ENCODE measurements at places on chromosomes 4 and X.

- no peak for DNase-seq
These were observed 36.5 kb downstream of the INPP4B start for GRCh38 chr4:142809559-142809958.

GRCh38 chrX:140608111-140608510 lies 101.4 kb upstream of the LINC00632 start:
- DNase-seq: no peak

DNA sequence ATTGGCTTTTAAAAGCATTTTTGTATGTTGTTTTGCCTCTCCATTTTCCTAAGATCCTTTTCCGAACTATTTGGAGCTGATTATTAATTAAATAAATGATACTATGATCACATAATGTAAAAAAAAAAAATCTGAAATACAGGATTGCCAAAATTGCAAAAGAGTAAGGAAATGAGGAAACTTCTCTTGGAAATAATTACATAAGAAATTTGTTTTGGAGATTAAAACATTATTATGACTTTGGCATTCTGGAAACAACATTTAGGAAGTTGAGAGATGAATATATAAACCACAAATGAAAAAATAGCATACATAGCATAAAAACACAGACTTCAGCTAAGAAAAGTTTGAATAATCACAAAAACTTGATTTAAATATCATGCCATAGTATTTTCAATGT lies 33.5 kb downstream of the PF4 start:
- DNase-seq: no peak

DNA sequence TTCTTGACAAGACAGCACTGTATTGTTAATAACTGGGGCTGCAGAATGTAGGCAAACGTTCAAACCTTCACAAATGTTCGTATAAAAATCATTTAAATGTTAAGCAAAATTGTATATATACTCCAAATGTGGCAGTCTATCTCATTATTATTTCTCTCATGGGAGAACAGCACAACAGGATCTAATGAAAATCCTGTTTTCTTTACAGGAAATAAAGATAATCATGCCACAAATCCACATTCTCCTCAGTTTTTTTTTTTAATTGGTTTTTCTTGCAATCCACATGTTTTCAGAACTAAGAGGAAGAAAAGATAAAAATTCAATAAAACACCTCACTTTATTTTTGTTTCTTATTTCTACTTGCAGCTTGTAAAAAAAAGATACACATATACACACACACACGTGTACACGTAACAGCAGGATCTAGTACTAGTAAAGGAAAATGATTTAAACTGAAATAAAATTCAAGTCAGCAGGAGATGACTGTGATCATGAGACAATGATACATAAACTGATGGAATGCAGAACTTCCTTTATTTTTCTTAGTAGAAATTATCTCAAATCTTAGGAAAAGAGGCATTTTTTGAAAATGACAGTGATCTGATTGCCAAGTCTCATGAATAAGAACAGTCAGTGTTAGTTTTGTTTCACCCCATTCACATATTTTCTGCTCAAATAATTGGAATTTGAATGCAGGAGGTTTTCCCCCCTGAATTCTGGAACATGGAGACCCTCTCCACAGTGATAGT lies 11.3 kb downstream of the APBB2 start:
- no peak for DNase-seq

- DNase-seq: no peak
These were observed 10.8 kb downstream of the LRP2BP start for GRCh38 chr4:185384930-185385331.

- DNase-seq: no peak
These were observed 73.0 kb upstream of the PJA1 start for GRCh38 chrX:69238114-69238886.

GRCh38 chrX:100593126-100593525 lies 8.4 kb downstream of the TNMD start:
- DNase-seq: no peak

GRCh38 chr4:70488748-70489147 lies 16.8 kb downstream of the MUC7 start:
- no peak for DNase-seq

- DNase-seq: peak; percentile 14
These were observed 274.7 kb upstream of the FGF13 start for GRCh38 chrX:138986235-138986634.

DNA sequence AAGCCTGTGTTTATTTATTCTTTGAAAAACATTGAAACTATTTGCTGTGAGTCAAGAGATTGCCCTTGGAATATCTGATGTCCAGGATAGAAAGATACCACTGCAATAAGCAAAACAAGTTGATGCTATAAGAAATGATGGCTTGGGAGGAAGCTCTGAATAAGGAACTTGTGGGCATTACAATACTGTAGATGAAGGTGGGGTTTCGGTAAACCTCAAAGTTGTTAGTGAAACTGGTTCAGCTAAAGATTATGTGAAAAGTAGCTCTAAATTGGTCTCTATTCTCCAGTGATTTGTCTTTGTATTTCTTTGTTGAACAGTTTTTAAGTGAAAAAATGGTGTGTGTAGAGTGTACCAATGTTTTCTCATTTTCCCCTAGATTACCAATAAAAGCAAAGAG lies 128.7 kb downstream of the AKAP4 start:
- no peak for DNase-seq

- DNase-seq: no peak
These were observed 3.4 kb downstream of the SPATA4 start for GRCh38 chr4:176191974-176192373.

GRCh38 chr4:95601356-95601755 lies 52.6 kb upstream of the UNC5C start:
- DNase-seq: no peak

DNA sequence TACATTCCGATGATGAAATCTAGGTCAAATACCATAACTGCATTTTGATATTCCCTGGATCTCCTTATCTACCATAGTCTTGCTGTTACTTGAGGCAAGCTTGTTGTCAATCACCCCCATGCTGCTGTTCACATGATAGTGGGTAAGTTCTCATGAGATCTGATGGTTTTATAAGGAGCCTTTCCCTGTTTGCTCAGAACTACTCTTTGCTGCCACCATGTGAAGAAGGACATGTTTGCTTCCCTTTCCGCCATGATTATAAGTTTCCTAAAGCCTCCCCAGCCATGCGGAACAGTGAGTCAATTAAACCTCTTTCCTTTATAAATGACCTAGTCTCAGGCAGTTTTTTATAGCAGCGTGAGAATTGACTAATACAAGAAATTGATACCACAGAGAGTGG lies 432.0 kb downstream of the GLUD2 start:
- DNase-seq: no peak

GRCh38 chrX:39065051-39065871 lies 264.0 kb downstream of the MID1IP1 start:
- peak; percentile 76 for DNase-seq

DNA sequence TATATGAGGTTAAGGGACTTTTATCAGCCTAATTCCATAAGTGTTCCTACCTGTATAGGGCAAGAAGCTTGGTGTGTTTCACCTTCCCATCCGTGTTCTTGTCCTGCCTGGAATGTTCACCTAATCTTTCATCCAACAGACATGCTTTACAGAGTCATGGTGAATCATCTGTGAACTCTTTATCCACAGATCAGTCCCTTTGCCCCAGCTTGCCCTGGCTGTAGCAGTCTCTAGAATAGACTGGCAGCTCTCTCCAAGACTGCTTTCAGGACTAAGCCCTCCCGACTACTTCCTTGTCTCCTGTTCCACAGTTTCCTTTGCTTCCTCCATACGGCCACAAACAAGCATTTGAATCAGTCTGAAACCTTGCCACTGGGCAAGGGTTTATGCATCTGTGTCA lies 177.9 kb upstream of the IL15 start:
- no peak for DNase-seq

GRCh38 chr4:88981556-88981955 lies 75.4 kb downstream of the FAM13A start:
- no peak for DNase-seq

DNA sequence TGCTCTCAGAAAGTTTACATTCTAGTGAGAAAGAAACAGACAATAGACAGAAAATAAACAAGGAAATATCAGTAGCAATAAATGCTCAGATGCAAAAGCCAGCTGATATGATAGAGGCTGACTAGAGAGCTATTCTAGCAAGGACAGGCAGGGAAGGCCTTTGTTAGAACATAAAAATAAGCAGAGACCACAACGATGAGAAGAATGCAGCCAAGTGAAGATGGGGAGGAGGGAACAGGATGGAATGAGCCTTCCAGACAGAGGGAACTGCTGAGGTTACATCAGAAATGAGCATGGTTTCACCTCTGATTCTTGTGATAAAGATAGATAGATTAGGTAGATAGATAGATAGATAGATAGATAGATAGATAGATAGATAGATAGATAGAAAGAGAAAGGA lies 7.6 kb upstream of the SOWAHB start:
- no peak for DNase-seq

GRCh38 chr4:6267573-6267972 lies 2.1 kb upstream of the WFS1 start:
- no peak for DNase-seq

DNA sequence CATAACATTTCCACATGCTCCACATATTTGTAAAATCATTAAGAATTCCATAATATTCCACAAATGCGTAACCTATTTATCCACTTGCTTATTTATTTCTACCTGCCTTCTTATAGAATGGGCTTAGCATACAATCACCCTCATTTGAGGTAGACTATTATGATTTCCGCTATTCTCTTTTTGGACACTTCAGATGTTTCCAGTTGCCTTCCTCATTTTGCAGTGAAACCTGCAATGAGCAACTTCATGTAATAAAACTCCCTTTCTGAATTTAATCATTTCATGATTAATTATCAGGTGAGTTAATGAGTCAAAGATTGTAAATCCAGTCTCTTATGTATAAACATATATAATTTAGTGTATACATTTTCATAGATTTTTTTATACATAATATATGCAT lies 58.0 kb downstream of the PPP3CA start:
- DNase-seq: no peak

DNA sequence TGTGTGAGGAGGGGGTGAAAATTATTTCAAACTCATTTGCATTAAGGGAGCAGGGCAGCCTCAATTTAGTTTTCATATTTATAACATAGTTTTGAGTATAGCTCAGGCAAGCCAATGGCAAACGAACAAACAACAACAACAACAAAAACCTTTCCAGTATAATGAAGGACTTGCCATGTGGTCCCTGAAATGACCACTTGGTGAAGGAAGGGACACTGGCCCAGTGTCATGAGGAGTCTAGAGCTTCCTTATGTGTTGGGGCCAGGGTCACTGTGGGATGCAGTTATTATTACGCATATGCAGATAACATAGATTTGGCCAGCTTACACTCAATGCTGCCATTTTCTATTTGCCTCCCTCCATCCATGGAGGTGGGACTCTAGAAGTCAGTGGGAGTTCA lies 23.3 kb downstream of the NKX3-2 start:
- DNase-seq: no peak

- no peak for DNase-seq
These were observed 66.0 kb downstream of the FBXO8 start for GRCh38 chr4:174217273-174218126.

DNA sequence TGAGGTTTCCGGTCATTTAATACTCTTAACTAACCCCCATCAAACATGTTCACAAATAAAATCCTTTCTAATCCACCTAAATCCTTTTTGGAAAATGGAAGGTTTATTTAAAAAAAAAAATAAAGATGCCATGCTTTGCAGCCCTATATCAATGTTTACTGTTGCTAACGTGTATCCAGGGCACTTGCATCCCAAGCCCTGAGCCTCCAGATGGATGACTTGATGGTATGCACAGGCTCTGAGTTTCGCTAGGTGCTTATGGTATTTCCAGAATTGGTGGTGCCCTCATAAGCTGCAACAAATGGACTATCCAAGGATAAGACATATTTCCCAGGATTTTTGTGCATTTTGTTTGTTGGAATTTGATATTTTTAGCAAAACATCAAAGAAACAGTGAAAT lies 257.7 kb downstream of the PRDM5 start:
- DNase-seq: no peak

DNA sequence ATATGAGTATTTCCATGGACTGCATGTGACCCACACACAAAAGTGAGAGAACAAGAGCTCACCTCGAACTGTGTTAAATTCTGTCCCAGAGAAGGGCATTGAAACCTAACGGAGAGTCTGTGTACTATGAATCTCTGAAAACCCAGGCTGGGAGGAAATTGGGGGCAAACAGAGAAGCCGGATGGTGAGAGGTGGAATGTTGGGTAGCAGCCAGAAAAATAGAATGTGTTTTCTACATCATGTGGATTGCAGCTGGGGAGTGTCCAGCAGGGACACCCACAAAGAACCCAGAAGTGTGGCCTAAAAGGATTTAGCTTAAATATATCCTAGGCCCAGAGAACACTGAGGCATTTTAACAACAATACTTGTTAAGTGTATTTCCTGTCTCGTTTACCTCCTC lies 38.6 kb downstream of the MND1 start:
- no peak for DNase-seq

GRCh38 chr4:108953941-108954340 lies 191.1 kb upstream of the ETNPPL start:
- DNase-seq: no peak

DNA sequence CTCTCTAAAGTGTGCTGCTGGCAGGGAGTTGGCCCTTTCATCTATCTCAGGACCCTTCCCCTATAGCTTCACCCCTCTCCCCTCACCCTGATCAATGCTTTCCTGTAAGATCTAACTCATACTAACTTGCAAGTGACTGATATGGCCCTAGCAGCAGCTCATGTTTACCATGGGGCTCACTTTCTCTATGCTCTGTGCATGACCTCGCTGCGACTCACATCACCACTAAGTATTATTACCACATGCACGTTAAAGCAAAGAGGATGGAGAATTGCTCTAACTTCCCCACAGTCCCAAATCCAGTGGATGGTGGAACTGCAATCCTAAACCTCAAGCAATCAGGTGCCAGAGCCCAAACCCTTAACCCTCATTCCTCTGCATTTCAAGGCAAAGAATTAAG lies 626.6 kb downstream of the MID1IP1 start:
- no peak for DNase-seq

DNA sequence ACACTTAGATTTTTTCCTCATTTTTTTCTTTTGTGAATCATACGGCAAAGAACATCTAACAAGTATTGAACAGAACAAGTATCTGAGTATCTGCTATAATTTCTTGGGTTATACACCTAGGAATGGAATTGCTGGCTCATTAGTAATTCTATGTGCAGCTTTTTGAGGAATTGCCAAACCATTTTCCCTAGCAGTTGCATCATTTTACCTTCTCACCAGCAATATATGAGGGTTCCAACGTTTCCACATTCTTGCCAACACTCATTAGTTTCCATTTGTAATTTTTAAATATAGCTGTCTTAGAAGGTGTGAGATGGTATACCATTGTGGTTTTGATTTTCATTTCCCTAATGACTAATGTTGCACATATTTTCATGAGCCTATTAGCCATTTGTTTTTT lies 41.1 kb upstream of the DCAF8L1 start:
- DNase-seq: no peak

All from RPMI8226 (cell line).